ENCODE measurements at places on chromosomes 4 and X. TPM values are rescaled to one million over a fixed set of nuclear protein-coding genes. Genes with fewer than 3 reads are reported as not detected.

DNA sequence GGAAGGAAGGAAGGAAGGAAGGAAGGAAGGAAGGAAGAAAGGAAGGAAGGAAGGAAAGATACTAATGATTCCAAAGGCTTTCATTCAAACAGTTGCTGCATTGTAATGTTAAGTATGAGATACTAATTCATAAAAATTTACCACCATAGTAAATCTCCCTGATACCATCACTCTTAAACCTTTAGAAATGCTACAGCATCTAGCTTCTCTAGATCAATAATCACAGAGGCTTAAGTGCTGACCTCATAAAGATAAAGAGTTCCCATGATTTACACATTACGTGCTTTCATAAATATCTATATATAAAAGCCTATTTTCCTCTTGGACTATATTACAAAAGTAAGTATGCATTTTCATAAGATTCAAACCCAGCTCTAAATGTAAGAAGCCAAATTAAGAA lies 36.4 kb downstream of the F9 start:
- peaks cover 2% of the 10 kb centered on the region for H3K27me3 ChIP-seq
- no peak for DNase-seq
- H3K4me3 ChIP-seq = no peak overlapping the region
- no peaks in the 10 kb centered on the region for H3K4me1 ChIP-seq
- H3K36me3 ChIP-seq = no peaks in the 10 kb centered on the region

GRCh38 chrX:49139713-49140112 lies 16.2 kb upstream of the GPKOW start:
- H3K27ac ChIP-seq = no peak overlapping the region
- peaks cover 11% of the 10 kb centered on the region for H3K36me3 ChIP-seq
- no peaks in the 10 kb centered on the region for H3K27me3 ChIP-seq
- H3K4me1 ChIP-seq = no peaks in the 10 kb centered on the region

- H3K36me3 ChIP-seq = no peaks in the 10 kb centered on the region
- H3K4me1 ChIP-seq = no peaks in the 10 kb centered on the region
- no peak overlapping the region for H3K27ac ChIP-seq
- H3K27me3 ChIP-seq = no peaks in the 10 kb centered on the region
Observed at GRCh38 chrX:29281078-29281742, 694.0 kb downstream of the IL1RAPL1 start.

DNA sequence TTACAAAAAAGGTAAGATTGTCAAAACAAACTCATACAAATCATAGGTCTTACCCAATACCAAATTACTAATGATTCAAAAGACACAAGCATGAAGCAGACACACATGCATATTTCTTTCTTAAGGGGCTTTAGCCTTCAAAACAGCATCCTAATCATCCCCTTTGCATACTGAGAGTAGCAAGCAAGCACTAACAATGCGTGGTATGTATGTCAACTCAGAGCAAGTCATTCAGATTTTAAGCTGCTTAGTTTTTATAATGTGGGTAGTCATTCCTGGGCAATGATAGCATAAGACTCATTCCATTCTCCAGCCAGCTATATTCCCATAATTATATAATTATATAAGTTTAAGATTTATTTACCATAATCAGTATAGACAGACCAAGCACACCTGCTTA lies 219.6 kb downstream of the DKK2 start:
- DNase-seq = no peak
- no peak overlapping the region for H3K27ac ChIP-seq
- no peaks in the 10 kb centered on the region for H3K36me3 ChIP-seq
- no peaks in the 10 kb centered on the region for H3K4me1 ChIP-seq
- H3K4me3 ChIP-seq = no peak overlapping the region

- peak overlapping the region; percentile 94 for H3K27ac ChIP-seq
- H3K36me3 ChIP-seq = peaks cover 29% of the 10 kb centered on the region
- H3K4me3 ChIP-seq = peak overlapping the region; percentile 96
- H3K27me3 ChIP-seq = no peaks in the 10 kb centered on the region
Observed at GRCh38 chr4:112287258-112287989, 1.7 kb upstream of the TIFA start.

- peaks cover 20% of the 10 kb centered on the region for H3K36me3 ChIP-seq
- H3K4me3 ChIP-seq = no peak overlapping the region
- no peak for DNase-seq
- H3K4me1 ChIP-seq = peaks cover 7% of the 10 kb centered on the region
- H3K27ac ChIP-seq = no peak overlapping the region
Observed at GRCh38 chrX:150813922-150814321, 84.5 kb downstream of the CD99L2 start.

- DNase-seq = no peak
- no peak overlapping the region for H3K27ac ChIP-seq
- H3K27me3 ChIP-seq = no peaks in the 10 kb centered on the region
- H3K4me3 ChIP-seq = no peak overlapping the region
Observed at GRCh38 chrX:21524008-21524407, 134.1 kb downstream of the KLHL34 start.

GRCh38 chr4:102781570-102781969 lies 20.8 kb upstream of the MANBA start:
- H3K36me3 ChIP-seq = no peaks in the 10 kb centered on the region
- H3K27me3 ChIP-seq = peaks cover 2% of the 10 kb centered on the region
- no peak for DNase-seq

GRCh38 chr4:38675146-38676121 lies 11.4 kb downstream of the KLF3 start:
- H3K4me1 ChIP-seq = peaks cover 84% of the 10 kb centered on the region
- H3K27me3 ChIP-seq = no peaks in the 10 kb centered on the region
- DNase-seq = peak; percentile 91
- H3K27ac ChIP-seq = peak overlapping the region; percentile 30
- peaks cover 8% of the 10 kb centered on the region for H3K36me3 ChIP-seq
- H3K4me3 ChIP-seq = peak overlapping the region; percentile 47

DNA sequence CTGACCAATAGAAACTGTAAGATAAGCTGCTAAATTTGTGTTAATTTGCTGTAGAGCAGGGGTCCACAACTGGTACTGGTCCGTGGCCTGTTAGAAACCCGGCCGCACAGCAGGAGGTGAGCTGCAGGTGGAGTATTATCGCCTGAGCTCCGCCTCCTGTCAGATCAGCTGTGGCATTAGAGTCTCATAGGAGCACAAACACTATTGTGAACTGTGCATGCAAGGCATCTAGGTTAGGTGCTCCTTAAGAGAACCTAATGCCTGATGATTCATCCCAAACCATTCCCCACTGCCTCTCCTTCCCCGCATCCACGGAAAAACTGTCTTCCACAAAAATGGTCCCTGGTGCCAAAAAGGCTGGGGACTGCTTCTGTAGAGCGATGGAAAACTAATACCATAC lies 19.7 kb downstream of the FBXW7 start:
- DNase-seq = no peak
- H3K4me1 ChIP-seq = peaks cover 32% of the 10 kb centered on the region
- H3K27me3 ChIP-seq = no peaks in the 10 kb centered on the region
- H3K27ac ChIP-seq = no peak overlapping the region

- no peak overlapping the region for H3K27ac ChIP-seq
- peaks cover 25% of the 10 kb centered on the region for H3K27me3 ChIP-seq
- no peaks in the 10 kb centered on the region for H3K36me3 ChIP-seq
- no peak overlapping the region for H3K4me3 ChIP-seq
- H3K4me1 ChIP-seq = no peaks in the 10 kb centered on the region
Observed at GRCh38 chr4:106503116-106504050, 134.8 kb upstream of the GIMD1 start.

GRCh38 chr4:37232315-37232714 lies 12.2 kb upstream of the NWD2 start:
- H3K4me1 ChIP-seq = no peaks in the 10 kb centered on the region
- H3K27me3 ChIP-seq = peaks cover 12% of the 10 kb centered on the region
- H3K4me3 ChIP-seq = no peak overlapping the region
- H3K36me3 ChIP-seq = no peaks in the 10 kb centered on the region

- no peaks in the 10 kb centered on the region for H3K27me3 ChIP-seq
- no peaks in the 10 kb centered on the region for H3K4me1 ChIP-seq
- H3K4me3 ChIP-seq = no peak overlapping the region
- H3K27ac ChIP-seq = no peak overlapping the region
Observed at GRCh38 chrX:33062041-33062440, 149.3 kb downstream of the DMD start.

Gene PCDH11X
- total RNA-seq = not detected

Gene NRK
- not detected for total RNA-seq

Gene CXXC4
- not detected for total RNA-seq

Gene GPC4
- not detected for total RNA-seq

All from activated CD4-positive, alpha-beta T cell treated with anti-CD3 and anti-CD28 coated beads for 36 hours (primary cell).